NCI-H774 (cell line): ENCODE measurements at places on chromosomes 3 and 15.

- no peak for DNase-seq
Measured at GRCh38 chr15:94069844-94070243, 161.5 kb upstream of the MCTP2 start.

DNA sequence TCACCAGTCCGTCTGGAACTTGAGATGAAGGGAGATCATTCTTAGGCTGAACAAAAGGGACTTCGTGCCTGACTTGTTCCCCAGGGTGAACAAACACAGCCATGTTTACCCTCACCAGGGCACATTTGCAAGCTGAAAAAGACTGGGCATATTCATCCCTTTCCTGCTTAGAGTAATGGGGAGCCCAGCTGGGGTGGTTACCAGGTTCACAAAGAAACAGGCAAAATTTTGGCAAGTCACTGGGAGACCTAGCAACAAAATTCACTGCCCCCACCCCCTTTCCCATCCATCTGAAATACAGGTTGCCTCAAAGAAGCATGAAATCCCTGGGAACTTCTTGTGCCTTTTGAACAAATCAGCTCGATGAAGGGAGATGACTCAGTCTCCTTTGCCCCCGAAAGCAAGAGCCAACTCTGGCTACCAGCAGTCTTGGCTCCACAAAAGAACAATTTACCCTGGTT is 775.0 kb downstream of the SQOR start:
- peak; percentile 17 for DNase-seq

DNA sequence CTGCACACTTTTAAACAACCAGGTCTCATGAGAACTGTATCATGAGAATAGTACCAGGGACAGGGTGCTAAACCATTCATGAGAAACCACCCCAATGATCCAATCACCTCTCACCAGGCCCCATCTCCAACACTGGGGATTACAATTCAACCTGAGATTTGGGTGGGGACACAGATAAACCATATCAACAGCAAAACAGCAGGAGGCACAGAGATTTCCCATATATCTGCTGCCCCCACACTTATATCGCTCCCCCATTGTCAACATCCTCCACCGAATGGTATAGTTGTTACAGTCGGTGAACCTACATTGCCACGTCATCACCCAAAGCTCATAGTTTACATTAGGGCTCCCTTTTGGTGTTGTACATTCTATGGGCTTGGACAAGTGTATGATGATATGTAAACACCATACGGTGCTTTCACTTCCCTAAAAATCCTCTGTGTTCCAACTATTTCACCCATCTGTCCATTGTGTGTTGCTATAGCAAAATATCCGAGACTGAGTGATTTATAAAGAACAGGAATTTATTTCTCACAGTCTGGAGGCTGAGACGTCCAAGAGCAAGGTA is 224.8 kb downstream of the FAM43A start:
- DNase-seq = no peak

DNA sequence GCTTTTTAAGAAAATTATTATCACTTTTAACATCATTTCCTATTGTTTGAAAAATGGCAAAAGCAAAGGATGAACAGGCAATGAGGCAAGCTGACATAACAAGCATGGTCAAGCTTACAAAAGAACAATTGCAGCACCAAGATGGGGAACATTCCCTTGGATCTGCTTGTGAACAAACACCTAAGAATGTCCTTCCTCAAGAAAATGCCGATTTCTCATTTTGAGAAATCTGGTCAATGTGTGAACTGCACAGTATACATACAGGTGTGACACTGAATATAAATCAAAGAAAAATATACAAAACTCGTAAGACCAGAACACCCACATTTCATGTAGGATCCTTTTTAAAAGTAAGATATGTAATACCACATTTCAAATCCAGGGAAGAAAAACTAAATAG is 58.9 kb downstream of the LRRFIP2 start:
- no peak for DNase-seq
